Gastroesophageal sphincter (tissue), 4 donors: ENCODE measurements at places on chromosomes 3 and 15. TPM values are rescaled to one million over a fixed set of nuclear protein-coding genes. Genes with fewer than 3 reads are reported as not detected.

The COPS2 gene
- total RNA-seq, result 68.2 TPM

The SNRPN gene
- total RNA-seq, result 105 TPM

The SI gene
- not detected for total RNA-seq

The ATP10A gene
- 24.7 TPM for total RNA-seq

The TM2D3 gene
- 51.8 TPM for total RNA-seq

DNA sequence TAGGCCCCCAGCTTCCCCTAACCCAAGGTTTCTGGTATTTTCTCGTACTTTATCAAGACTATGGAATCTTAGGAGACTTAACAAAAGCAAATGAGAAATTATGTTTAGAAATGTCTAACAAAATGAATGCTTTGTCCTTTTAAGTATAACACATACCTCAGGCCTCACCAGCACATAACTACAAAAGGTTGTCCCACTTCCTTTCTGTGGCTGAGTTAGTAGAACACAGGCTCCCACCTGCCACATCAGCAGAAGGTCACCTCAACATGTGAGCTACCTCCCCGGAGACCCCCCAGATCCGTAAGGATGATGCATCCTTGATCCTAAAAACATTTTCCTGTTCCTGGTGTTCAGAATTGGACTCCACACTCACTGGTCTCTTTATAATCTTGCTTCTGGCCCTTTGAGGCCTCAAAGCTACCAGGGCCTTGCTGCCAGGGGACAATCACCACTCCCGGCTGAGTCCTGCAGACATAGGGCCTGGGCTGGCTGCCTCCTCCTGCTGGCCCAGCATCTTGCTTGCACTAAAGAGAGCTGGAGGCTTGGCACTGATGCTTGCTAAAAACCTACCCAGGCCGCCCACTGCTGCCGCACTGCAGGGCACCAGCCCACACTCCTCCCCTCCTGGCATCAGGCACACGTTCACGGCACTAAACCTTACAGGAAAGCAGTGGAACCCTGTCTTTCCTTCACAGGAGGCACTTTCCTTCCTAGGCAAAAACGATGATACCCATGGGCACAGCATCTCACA, 2.9 kb downstream of the CCRL2 start:
- ATAC-seq, result no peak

GRCh38 chr15:44782516-44782915, 46.2 kb downstream of the TRIM69 start:
- ATAC-seq, result no peak

DNA sequence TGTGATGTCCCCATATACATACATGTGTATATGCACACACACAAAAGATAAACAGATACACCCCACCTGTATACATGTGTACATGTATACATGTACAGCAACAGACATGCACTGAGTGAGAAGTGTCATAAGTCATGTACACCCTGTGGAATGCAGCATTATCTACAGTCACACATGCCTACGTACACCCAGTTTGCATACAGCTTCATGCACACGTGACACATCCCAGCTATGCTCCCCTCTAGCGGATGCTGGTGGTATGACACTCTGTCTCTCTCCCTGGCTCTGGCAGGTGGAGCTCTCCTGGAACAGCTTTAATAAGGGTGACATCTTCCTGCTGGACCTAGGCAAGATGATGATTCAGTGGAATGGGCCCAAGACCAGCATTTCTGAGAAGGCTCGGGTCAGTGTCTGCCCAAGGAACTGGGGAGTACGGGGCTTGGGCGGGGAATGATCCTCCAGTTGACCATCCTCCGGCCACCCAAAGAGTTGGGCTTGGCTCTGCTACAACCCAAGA, 6.3 kb downstream of the VILL start:
- ATAC-seq, result no peak

GRCh38 chr3:53153264-53153823, 7.7 kb upstream of the PRKCD start:
- no peak for ATAC-seq

DNA sequence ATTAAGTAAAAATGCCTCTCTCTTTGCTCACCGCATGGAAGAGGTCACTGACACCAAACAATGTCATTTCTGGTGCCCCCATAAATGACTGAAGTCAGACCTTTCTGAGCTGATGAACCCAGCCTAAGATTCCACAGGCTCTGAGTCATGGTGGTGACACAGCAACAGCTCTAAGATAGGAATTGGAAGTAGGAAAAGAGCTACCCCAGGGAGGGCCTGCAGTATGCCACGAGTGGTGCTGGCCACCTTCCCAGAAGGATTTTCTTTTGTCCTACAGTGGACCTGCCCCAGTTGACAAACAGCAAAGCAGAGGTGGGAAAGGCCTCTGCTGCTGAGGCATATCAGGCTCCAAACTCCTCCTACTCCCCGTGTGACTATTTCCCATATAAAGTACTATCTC, 208.1 kb downstream of the MINAR1 start:
- no peak for ATAC-seq

GRCh38 chr15:91649831-91650321, 203.6 kb upstream of the SLCO3A1 start:
- no peak for ATAC-seq

GRCh38 chr15:64483749-64484148, 23.4 kb downstream of the ZNF609 start:
- no peak for ATAC-seq

GRCh38 chr15:40598126-40598525, 4.1 kb downstream of the KNL1 start:
- no peak for ATAC-seq

- ATAC-seq, result no peak
These were observed 113.8 kb downstream of the FRMD5 start for GRCh38 chr15:44081026-44082013.

GRCh38 chr3:15528854-15529537, 7.5 kb upstream of the COLQ start:
- no peak for ATAC-seq

DNA sequence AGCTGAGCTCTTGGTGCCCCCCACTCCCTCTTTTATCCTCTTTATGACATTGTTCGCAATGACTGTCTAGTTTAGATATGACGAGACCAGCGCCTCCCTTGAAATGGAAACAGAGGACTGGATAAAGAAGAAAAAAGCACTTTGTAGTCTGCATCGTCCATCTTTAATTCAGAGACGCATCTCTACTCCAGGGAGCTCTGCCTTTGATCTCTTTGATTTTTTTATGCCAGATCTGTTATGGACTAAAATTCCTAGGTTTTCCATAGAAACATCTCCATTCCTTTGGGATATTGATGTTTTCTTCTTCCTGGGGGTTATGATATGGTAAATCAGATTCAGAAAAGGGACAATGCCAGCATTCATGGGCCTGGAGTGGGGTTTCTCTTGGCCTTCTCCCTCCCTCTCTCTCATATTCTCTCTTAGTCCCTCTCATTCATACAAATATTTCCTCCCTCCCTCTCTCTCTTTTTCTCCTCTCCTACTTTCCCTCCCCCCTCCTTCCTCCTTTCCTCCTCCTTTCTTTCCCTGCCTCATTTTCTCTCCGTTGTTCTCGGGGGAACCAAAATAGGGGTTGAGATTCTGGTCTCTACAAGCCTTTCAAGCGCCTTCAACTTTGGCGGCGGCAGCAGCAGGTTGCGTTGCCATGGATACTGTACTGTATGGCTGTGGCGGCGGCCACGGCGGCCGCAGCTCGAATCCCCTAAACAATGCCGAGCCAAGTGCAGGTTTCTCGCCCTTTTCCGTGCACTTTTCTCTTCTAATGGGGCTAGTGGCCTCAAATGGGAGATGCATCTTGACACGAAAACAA, 45.5 kb downstream of the ZIC4 start:
- ATAC-seq, result no peak

DNA sequence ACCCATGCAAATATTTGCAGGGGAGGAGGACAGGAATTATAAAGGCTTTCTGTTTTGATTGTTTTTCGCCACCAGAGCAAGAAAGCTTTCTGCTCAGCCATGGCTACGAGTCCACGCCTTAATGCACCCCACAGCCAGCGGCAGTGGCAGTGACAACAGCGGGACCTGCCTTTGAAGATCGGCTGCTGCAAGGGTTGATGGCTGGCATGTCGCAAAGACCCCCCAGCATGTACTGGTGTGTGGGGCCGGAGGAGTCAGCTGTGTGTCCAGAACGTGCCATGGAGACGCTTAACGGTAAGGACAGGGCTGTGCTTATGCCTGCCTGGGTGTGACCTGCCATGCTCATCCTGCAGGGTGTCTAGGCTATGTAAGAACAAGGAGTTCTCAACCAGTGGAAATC, 5.3 kb downstream of the LRRK1 start:
- ATAC-seq, result no peak

DNA sequence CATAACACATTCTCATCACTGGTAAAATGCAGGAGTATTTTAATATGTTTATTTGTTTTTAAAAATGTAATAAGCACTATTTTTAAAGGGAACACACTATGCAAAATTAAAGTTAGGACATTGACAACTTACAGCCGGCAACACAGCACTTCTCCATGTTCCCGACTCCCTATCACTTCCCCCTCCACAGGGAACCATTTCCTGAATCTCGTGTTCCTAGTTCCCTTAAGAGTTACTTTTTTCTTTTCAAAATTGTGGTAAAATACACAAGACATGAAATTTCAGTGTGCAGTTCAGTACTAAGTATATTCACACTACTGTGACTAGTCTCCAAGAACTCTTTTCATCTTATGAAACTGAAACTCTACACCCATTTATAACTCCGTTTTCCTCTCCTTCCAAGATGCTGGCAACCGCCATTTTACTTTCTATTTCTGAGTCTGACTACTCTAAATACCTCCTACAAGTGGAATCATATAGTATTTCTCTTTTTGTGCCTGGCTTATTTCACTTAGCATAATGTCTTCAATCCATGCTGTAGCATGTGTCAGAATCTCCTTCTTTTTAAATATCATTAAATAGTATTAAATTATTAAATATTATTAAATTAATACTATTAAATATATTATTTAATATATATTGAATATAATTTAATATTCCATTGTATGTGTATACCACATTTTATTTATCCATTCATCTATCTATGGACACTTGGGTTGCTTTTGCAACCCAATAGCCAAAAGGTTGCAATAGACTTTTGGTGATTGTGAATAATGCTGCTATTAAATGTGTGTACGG, 25.9 kb upstream of the UBE2Q2 start:
- ATAC-seq, result no peak

GRCh38 chr15:101446518-101447167, 42.9 kb downstream of the PCSK6 start:
- peak; percentile 24 for ATAC-seq

GRCh38 chr3:182323126-182323700, 470.1 kb upstream of the ATP11B start:
- no peak for ATAC-seq

GRCh38 chr3:56251343-56251945, 216.8 kb downstream of the ERC2 start:
- ATAC-seq, result peak; percentile 36

DNA sequence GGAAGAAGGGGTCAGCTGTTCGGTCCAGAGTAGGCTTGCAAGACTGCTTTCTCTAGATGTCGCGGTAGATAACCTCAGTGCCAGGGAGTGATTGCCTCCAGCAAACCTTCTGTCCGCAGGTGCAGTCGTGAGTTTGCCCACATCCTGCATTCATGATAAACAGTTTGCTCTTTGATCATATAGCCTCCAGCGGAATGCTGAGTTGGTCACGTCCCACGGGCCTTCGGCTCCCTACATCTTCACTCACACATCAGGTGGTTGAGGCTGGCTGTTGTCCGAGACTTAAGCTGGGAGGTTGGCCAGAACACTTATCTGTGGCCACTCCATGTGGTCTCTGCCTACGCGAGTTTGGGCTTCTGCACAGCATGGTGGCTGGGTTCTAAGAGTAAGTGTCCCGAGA, 62.1 kb upstream of the NR2C2 start:
- ATAC-seq, result no peak

DNA sequence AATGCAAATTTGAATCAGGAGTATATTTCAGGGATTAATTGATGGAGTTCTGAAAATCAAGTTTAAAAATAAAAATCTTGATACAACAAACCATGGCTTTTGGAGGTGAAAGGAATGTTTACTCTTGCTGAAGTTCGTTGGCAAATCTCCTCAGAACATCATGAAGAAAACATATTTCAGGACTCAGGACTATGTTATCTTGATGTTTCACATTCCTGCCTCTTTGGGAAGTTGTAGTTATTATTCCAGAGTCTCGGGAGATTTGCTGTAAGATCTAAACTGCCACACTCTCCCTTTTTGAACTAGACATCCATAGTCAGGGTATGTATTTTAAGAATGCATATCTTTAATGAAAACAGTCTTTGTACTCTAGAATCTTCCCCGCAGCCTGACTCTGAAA, 271.2 kb downstream of the RBMS3 start:
- ATAC-seq, result no peak

GRCh38 chr3:9884555-9885165, 4.6 kb upstream of the CIDEC start:
- peak; percentile 80 for ATAC-seq

DNA sequence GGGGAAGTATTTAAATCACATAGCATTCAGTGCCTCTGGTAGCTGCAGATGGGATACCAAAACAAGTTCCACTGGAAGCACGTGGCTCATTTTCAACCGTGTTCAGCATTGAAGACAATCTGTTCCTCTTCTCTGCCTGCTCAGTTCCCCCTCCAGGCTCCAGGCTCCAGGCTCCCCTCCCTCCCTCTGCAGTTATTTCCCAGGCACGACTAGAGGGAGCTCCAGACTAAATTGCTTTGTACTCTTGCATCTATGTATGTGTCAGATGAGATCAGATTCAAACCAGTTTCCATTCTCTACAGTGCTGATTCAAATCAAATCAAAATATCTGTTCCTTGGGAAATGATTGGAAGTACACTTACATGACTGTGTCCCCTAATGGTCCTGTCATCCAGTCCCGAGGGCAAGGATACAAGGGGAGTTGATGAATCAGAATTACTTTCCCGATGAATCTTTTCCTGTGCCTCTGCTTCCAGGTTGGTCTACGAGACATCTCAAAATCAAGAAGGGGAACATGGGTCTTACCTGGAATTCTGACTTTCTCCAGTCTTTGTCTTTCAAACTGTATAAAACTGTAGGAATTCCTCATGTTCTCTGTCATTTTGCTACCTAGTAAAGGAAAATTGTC, 600.5 kb downstream of the EDEM1 start:
- peak; percentile 48 for ATAC-seq

DNA sequence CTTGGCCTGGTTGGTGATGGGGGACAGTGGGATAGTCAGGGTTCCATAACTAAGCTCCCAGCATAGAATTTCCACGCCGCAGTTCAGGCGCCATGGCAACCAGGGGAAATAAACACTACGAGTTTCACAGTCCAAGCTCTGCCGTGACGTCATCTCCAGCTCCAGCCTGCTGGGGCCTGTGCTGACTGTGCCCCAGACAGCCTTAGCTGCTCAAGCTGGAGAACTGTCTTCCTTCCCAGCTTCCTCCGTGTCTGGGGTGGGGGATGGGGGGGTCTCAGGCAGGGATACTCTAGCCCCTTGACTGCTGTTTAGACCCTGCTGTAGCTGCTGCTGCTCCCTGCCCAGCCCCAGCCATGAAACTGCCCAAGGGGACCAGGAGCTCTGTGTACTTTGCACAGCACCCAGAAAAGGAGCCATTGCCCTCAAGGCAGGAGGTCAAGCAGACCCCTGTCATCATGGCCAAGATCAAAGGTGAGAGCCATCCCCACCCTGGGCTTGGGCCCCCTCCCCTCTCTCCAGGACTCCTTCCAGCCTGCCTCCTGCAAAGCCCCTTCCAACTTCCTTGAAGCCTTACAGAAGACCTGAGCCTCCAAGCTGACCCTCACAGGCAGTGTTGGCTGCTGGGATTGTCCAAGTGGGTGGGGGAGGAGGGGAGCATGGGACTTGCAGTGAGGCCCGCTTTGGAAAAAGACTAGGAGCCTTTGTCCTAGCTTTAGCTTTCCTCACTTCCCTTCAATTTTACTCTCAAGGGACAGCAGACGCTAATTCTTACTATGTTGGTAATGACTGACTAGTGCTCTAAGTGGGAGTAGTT, 11.4 kb upstream of the CSPG4 start:
- ATAC-seq, result peak; percentile 94
